Stimulated activated CD4-positive, alpha-beta T cell treated with anti-CD3 and anti-CD28 coated beads, Interleukin-12 subunit alpha, Interleukin-12 subunit beta, amount 100 ng/mL, for 24 hours (primary cell): ENCODE measurements at places on chromosomes 2 and 18.
A peak's percentile ranks its signal among the peaks of the same experiment; 100 is the strongest.

DNA sequence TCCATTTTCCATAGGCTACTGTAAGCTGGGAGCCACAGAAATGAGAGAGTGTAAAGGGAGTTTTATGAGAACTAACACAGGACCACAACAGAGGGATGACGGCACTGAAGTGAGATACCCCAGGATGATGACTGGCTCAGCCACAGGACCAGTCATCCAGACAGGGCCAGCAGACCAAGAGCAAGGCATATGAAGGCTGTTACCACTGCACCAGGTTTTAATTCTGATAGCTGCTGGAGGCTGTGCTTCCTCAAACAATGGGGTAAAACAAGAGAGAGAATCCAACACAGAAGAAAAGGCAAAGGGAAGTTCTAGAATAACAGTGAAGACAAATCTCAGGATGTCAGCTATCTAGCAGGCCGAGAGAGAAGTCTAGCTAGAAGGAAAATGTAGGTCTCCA is 94.9 kb downstream of the BCL2 start:
- DNase-seq: no peak

DNA sequence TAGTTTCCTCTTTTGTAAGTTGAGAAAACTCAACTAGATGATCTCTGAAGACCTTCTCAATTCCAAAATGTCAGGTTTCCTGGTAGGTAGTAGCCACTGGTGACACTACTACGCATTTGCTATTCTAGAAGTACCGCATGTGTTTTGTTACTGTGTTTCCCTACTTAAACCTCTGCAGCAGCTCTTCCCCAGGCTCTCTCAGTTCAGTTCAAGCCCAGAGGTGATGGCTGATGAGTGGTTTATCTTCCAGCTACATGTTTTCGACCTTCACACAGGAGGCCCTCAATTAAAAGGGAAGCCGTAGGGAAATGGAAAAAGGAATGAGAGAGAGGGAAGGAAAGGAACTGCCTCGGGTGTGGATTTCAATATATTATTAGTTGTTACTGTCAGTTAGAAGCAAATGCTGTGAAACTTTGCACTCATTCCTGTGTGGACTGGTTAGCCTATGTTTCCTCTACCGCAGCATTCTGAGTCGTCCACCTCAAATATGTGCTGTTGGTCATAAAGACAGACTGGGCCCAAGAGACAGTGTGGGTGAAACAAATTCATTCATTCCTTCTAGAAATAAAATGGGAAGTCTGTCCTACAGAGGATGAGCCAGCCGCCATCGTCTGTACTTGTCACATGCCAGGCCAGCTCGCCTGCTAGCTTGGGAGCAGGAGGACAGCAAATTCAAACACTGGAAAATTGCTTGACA is 455.2 kb upstream of the RAB12 start:
- DNase-seq: no peak

DNA sequence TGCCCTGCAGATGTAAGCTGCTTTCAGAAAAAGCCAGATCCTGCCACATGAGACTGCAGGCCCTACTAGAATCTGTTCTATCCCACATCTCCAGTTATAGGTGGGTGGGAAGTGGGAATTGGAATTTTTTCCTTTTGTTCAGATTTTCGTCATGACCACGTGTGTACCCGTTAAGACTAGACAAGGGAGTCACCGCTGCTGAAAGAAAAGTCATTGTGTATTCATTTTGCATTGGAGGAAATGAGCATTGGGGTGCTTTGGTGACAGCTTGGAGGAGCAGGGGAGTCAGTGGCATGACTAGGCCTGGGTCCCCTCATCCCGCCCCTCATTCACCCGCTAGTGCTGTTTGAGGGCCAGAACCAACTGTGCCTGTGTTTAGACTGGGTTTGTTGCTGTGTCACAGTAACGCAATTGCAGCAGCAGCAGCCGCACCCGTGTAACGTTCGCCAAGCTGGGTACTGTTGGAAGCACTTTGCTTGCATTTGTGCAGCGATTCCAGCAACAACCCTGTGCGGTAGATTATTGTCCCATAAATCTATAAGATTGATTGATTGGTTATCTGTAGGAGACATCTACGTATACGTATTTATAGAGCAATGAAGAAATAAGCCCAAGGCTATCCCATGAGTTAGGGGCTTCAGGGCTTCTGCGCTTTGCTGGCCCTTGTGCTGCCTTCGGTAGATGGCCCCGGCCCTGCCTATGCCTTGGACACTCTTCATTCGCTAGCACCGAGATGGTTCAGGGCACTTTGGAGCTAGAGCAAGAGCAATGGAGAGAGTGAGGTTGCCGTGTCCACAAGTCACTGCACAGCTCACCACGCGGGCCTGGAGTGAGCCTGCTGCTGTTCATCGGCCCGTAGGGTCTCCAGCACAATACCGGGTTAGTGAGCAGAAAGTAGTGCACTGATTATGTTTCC is 194.9 kb downstream of the AGAP1 start:
- DNase-seq: no peak

DNA sequence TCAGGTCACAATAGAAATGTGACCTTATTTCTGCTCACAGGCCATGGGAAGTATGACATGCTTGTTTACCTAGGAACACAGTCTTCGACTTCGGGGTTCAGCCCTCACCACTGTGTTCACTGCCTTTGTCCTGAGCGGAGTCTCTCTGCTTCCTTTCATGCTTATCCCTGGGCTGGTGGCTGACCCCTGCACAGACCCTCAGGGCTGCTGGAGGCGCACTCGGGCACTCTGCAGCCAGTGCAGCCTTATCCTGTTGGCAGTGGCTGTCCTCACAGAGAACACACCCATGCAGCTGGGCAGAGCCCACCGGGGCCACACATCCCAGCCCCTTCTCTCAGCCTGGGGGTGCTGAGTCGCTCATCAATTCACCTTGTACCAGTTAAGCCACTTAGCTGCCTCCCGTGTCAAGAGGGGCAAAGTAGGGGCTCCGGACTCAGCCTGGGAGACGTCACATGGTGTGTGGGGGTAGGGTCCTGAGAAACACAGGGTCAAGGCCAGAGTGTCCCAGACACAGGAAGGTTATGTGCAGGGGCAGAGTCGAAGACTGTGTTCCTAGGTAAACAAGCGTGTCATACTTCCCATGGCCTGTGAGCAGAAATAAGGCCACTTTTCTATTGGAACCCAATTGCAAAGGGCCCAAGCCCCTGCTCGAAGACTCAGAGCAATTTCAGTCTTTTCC is 107.5 kb downstream of the FAM210A start:
- DNase-seq: no peak

- DNase-seq: no peak
Observed at GRCh38 chr2:239735829-239736357, 289.2 kb downstream of the NDUFA10 start.

GRCh38 chr2:63614983-63615945 is 26.5 kb downstream of the MDH1 start:
- DNase-seq: no peak

DNA sequence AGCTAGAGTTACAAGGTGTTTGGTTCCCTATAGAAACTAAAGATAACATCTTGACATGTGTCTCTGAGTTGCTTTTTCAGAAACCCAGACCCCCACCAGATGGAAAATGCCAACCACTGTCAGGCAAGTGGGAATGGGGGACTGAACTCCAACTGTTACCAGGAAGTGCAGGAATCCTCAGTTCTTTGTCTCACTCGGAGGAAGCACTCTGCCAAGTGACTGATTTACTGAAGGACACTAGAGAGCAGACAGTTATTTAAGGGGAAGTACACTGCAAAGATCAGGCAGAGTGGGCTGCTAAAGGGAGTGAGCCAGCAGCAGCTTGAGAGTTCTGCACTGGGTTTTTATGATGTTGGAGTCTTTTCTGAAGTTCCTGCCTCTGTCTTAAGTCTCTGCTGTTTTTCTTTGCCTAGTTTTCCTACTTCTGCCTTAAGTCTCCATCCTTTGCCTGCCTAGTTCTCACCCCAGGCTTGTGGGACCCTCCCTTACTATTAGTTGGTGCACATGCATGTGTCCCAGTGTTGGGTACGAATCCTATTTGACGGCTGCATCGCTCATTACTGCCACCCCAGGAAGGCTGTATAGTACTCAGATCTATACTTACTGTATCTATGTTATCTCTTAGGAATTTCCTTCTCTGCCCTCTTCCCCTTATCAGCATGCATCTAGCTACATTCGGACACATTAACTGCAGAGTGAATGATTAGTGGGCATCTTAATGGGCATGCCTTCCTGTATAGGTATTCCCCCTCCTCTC is 97.1 kb downstream of the TEX51 start:
- DNase-seq: no peak

DNA sequence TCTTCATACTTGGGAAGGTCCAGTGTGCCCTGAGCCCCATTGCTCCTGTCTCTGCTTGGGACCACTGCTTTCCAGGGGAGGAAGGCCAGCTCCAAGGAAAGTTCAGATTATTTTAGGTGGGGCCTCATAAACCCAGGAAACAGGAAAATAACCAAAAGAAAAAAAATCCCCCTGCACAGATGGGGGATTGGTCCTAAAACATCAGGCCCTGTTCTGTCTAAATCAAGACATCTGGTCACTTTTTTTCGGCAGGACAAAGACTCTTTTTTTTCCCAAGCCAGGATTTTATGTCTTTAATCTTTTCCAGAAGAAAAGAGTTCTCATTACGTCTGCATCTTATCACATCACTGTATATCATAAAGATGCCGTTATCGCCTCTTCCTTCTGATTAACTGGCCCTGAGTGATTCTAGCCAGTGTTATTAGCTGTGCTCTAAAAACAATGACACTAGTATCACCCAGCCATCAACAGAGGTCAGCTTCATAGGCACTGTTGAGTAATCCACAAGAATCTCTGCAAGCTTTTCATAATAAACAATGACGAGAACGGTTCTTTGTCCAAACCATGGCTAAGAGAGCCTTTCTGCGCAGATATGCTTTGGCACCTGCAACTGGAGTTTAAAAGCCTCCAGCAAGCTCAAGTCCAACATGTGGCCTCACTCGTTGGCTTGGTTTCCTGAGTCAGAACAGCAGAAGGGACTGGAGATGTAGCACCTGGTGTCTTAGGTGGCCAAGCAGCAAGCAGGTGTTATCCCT is 138.2 kb downstream of the VAPA start:
- no peak for DNase-seq

DNA sequence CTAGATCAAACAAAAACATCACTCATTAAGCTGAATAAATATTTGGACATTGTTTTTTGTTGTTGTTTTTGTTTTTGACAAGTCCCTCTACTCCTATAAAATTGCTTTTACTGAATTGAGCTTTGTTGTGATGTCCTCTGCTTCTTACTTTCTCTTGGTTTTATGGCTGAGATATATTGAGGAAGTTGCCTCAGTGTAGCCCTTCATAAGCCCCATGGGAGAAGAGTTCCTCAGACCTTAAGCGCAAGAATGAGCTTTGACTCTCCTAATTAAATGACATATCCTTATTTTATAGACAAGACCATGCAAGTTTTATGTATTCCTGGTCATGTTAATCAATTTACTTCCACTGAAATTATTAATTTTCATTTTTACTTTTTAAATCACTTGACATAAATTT is 54.9 kb downstream of the CERKL start:
- DNase-seq: no peak

GRCh38 chr18:78986018-78986481 is 6.4 kb downstream of the SALL3 start:
- no peak for DNase-seq

DNA sequence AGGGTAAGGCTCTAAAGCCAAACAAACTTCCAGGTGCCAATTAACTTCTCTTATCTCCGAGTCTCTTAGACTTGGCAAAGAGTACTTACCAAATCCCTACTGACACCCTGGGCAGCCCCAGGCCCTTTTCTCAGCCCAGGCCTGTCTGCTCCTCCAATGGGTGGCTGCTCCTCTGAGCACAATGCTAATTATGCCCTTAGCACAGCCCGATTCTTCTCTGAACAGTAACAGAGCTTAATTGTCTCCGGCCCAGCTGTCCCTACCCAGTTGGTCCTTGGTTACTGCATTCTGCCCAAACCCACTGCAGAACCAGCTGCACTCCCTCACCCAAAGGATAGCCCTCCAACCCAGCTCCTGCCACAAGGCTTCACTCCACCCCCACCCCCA is 110.3 kb downstream of the SMAD7 start:
- DNase-seq: no peak

- no peak for DNase-seq
Observed at GRCh38 chr2:158914731-158915130, 53.7 kb upstream of the TANC1 start.

GRCh38 chr18:12842459-12843380 is 41.3 kb downstream of the PTPN2 start:
- DNase-seq: no peak

- DNase-seq: no peak
Observed at GRCh38 chr2:157901325-157901724, 25.2 kb upstream of the ACVR1 start.

DNA sequence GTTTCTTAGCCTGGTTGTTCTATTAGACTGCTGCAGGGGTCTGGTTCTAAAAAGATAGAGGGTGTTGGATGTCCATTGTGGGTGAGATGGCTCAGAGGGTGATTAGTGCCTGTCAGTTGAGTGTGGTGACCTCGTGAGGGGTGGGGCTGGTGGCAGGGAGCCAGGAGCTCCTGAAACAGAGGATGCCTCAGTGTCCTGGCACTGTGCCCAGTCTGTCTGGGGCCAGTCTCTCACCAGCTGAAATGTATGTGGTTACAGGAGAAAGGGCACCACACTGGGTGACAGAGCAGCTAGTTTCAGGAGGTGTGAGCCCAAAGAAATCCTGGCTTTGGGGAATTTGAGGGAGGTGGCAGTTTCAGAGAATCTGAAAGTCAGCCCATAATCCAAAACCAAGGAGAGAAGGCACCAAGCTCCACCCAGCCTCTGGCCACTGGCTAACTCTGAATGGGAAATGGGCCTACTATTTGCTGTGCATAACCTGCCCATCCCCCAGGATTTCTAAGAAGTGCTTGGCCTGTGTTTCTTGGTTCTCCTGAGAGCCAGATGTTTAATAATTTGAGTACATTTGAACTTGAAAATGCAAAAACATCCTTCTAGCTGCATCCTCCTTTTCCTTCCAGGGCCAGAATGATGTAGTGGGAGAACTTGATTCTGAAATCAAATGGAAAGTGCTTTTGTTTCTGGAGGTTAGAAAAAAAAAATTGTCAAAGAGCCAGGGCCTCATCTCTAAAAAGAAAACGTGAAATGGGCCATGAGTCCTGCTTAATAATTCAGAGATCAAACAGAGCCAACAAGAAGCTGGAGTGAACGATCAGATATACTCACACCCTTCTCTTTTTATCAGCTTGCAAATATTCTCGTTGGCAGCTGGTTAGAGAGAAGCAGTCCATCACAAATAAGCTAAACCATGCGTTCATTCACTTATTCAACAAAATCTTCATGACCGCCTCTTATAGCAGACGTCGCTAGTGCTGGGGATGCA is 92.3 kb downstream of the B3GNT2 start:
- peak; percentile 29 for DNase-seq

GRCh38 chr2:241924069-241924908 is 54.8 kb downstream of the RTP5 start:
- no peak for DNase-seq

- DNase-seq: peak; percentile 15
Observed at GRCh38 chr2:174004905-174005605, 39.9 kb upstream of the SP3 start.

GRCh38 chr2:133635131-133635530 is 66.9 kb upstream of the NCKAP5 start:
- DNase-seq: no peak

GRCh38 chr2:191950132-191950874 is 103.4 kb upstream of the CAVIN2 start:
- DNase-seq: no peak
